Stomach (tissue), 19 donors: ENCODE measurements at places on chromosomes 3 and 15. TPM values are rescaled to one million over a fixed set of nuclear protein-coding genes. Genes with fewer than 3 reads are reported as not detected.

The P2RY13 gene
- 0.38 TPM for polyA plus RNA-seq

The RTP1 gene
- not detected for polyA plus RNA-seq

The FBLN2 gene
- polyA plus RNA-seq: 4.0 TPM

The C3orf85 gene
- not detected for polyA plus RNA-seq

The SAMMSON gene
- 0.87 TPM for polyA plus RNA-seq

The VIPR1 gene
- polyA plus RNA-seq: 3.1 TPM

The TMEM108 gene
- 0.37 TPM for polyA plus RNA-seq

The METTL6 gene
- 14.5 TPM for polyA plus RNA-seq

The PLA1A gene
- 1.1 TPM for polyA plus RNA-seq

The IGSF11 gene
- not detected for polyA plus RNA-seq

The ISL2 gene
- polyA plus RNA-seq: 2.1 TPM

The PAK6 gene
- 7.7 TPM for polyA plus RNA-seq

The ZDHHC19 gene
- polyA plus RNA-seq: 0.38 TPM

The DUOXA2 gene
- 8.9 TPM for polyA plus RNA-seq

The CCR5 gene
- polyA plus RNA-seq: 0.44 TPM

The CCR9 gene
- 0.08 TPM for polyA plus RNA-seq

The DNAH12 gene
- polyA plus RNA-seq: not detected

The CPLX3 gene
- polyA plus RNA-seq: 0.61 TPM

The C3orf20 gene
- polyA plus RNA-seq: not detected

The DLEC1 gene
- 0.20 TPM for polyA plus RNA-seq

The KLF15 gene
- 16.7 TPM for polyA plus RNA-seq

The TOP2B gene
- polyA plus RNA-seq: 43.6 TPM
